ENCODE measurements at places on chromosomes 16 and 17.
A peak's percentile ranks its signal among the peaks of the same experiment; 100 is the strongest.

- DNase-seq, result peak; percentile 19
These were observed 167.2 kb downstream of the PARN start for GRCh38 chr16:14462811-14463210.

GRCh38 chr17:44972953-44973352 lies 4.8 kb upstream of the C1QL1 start:
- no peak for DNase-seq

DNA sequence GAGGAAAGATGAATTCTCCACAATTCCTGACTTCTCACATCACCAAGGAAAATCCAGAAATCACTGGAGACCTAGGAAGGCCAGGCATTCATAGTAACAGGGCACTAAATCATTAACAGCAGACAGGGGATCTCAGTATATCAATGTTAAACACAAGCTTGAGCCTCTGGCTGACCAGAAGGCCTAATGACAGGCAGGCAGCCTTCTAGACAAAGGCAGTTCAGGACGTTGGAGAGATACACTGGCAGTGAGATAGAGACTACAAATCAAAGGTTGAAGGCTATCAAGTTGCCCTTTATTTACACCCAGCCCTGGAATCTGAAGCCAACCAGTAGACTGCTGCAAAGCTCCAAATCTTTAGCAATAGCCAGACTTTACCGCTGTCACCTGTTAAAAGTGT lies 422.8 kb upstream of the CCL2 start:
- peak; percentile 8 for DNase-seq

DNA sequence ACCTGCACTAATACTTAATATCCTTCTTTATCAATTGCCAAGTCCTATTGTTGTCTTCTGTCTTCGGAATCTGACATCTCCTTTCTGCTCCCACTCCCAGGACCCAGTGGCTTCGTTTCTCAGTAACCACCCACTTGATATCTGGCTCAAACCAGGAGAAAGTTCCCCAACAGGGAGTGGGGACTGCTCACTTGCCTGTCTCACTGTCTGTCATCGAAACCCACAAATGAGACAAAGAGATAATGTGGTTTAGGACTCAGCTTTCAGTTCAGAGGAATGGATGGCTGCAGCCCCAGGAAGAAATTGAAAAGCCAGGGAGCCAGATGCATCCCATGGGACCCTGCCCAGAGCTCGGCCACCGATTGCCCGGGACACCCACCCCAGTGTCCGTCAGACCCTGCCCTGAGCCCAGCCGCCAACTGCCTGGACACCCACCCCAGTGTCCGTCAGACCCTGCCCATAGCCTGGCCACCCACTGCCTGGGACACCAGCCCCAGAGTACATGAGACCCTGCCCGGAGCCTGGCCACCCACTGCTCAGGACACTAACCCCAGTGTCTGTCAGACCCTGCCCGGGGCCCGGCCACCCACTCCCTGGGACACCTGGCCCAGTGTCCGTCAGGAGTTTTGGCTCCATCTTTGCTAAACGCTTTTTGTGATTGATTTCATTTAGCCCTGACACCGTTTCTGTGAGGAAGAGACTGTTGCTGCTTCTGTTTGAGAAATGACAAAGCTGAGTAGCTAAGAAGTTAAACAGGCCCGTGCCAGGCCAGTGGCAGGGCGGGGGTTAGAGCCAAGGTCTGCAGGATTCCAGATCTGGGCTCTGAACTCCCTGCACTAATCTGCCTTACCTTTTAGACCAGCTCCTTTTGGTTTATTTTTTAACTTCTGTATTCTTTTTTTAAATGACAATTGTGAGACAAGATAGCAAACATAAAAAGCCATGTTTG lies 251.4 kb downstream of the PHKB start:
- no peak for DNase-seq

GRCh38 chr16:66360624-66361324 lies 5.7 kb upstream of the CDH5 start:
- no peak for DNase-seq

DNA sequence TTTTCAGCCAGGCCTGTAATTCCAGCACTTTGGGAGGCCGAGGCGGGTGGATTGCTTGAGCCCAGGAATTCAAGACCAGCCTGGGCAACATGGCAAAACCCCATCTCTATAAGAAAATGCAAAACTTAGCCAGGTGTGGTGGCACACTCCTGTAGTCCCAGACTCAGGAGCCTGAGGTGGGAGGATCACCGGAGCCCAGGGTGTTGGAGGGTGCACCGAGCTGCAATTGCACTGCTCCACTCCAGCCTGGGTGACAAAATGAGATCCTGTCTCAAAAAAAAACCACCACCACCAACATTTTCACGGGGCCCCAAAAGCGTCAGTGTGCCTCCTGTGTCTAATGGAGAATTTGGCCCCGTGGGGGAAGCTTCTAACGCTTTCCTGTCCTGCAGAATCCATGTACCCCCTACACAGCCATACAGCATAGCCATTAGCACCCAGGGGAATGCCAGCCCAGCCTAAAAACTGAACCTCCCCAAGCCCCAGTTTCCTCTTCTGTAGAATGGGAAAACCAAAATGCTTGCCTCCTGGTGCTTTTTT lies 22.2 kb upstream of the MAP3K14 start:
- no peak for DNase-seq

- peak; percentile 76 for DNase-seq
These were observed 1.1 kb upstream of the GNA13 start for GRCh38 chr17:65057531-65058090.

- DNase-seq, result no peak
These were observed 1.2 kb upstream of the ZFHX3 start for GRCh38 chr16:73049091-73049490.

- no peak for DNase-seq
These were observed 87.2 kb downstream of the MAP2K4 start for GRCh38 chr17:12107905-12108304.

DNA sequence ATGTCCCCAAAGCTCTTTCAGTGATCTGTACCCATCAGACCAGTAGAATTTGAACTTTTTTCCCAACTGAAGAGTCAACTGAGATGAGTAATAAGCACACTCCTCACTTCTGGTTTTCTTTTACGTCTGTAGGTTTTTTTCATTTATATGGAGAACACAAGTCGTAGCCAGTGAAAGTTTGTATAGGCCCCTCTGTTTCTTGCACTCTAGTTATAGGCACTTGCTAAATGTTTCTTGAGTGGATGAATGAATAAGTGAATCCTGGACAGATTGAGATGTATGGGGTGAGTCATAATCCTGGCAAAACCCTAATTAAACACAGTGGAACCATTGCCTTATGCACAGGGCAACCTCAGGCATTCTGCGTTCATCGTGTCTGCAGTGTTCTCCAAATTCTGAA lies 193.7 kb upstream of the TBX2 start:
- no peak for DNase-seq

GRCh38 chr16:53035176-53035942 lies 17.3 kb downstream of the CHD9NB start:
- DNase-seq, result no peak

GRCh38 chr16:85288869-85289660 lies 176.8 kb upstream of the CIBAR2 start:
- DNase-seq, result no peak

GRCh38 chr16:22078656-22079055 lies 13.7 kb upstream of the VWA3A start:
- no peak for DNase-seq

DNA sequence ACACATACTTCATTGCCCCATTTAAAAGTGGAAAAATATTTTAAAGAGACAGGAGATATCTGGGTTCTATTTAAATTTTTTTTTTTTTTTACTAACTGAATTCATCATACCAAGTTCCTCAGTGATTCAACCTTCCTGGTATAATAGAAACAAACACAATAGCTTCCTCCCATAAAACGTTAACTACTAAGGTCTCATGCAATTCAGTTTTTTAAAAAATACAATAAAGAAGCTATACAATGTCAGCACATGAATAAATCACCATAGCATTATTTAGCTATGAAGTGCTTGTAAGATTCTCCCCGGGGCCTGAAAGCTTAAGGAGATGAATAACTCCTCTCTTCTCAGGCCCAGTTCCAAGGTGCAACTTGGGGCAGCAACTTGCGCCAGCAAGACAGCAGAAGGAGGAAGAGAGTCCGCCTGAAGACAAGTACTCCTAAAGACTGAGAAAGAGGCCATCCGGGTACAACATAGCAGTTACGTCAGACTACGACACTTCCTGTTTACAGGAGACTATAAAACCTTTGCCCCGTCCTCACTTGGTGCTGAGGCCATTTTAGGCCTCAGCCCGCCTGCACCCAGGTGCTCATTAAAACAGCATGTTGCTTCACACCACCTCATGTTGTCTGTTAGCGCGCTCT lies 81.5 kb downstream of the MYO1D start:
- DNase-seq, result no peak

GRCh38 chr16:28181515-28181914 lies 30.2 kb downstream of the XPO6 start:
- DNase-seq, result peak; percentile 64

- peak; percentile 75 for DNase-seq
These were observed 18.5 kb upstream of the TOB1 start for GRCh38 chr17:50884439-50885311.

DNA sequence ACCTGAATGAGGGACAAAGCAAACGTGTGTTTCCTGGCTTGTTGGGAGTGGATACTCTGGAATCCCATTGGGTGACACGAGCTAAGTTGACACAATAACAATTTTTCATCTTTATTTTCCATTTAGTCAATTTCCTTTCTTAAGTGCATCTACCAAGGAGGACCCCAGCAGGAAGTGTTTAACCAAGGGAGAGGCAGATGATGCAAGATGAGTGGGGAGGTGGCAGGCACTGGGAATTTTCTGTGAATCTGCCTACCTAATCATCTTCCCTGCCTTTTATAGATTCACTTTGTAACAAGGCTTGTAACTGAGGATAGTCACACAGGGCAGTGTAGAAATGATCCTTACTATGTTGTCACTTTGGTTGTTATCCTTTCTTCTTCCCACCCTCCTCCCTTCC lies 317.7 kb upstream of the HSBP1 start:
- DNase-seq, result no peak

DNA sequence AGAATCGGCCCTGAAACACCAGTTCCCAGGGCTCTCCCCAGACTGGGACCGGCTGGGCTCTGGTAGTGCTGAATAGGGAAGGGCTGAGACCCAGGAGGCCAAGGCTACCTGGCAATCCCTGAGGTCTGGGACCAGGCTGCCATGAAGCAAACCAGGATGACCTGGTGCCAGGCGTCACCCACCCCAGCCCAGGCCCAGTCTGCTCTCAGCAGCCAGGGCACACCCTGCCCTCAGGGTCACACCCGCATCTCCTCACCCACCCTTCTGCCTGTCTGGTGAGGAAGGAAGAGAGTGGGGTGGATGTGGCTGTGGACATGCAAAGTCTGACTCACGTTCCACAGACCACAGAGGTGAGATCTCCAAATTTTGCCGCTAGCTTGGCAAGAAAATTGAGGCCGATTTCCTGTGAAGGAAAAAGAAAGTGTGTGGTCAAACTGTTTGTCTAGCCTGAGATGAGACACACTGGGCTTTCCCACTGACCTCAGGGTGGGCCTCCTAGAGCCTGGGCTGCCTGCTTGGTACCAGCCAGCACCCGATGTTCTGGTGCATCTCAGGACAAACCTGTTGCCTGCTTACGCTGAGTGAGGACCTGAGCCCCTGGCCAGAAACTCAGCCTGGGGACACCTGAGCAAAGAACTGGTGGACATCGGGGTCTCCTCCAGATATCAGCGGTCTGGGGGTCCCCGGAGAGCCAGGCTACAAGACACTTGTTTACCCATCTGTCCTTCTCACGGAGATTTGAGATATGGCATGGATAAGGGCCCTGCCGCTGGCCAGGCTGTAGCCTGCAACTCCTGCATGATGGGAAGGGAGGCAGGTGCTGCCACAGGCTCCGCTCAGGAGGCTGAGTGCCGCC lies 6.3 kb upstream of the RAB37 start:
- no peak for DNase-seq

GRCh38 chr17:42536372-42537155 lies 523 bp downstream of the NAGLU start:
- DNase-seq, result peak; percentile 85

DNA sequence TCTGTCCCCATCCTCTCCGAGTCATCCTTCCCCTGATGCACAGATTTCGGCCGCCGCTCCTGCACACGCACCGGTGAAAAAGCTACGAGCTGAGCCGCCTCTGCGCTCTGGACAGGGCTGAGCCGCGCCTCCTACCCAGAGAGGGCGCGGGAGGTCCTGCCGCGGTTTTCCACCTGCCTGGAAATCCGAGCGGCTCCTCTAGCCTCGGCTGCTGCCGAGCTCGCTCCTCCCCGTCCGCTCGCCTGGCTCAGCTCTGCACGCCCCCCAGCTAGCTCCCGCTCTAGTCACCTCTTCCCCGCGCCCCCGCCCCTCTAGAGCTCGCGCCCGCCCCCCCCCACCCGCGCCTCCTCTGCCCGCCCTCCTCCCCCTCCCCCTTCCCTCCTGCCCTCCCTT lies 198 bp upstream of the SHISA9 start:
- DNase-seq, result peak; percentile 86

DNA sequence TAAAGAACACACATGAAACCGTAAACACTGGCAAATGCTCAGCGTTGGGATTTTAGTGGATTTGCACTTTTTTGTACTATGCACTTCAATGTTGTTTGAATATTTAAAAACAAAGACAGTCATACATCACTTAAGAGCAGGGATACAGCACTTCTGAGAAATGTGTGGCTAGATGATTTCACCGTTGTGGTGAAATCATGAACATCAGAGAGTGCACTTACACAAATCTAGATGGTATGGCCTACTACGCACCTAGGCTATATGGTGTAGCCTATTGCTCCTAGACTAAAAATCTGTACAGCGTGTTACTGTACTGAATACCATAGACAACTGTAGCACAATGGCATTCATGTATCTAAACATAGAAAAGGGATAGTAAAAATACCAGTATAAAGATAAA lies 37.6 kb upstream of the CNEP1R1 start:
- DNase-seq, result no peak

- DNase-seq, result no peak
These were observed 1.6 kb upstream of the LRRC75A start for GRCh38 chr17:16493531-16494046.

DNA sequence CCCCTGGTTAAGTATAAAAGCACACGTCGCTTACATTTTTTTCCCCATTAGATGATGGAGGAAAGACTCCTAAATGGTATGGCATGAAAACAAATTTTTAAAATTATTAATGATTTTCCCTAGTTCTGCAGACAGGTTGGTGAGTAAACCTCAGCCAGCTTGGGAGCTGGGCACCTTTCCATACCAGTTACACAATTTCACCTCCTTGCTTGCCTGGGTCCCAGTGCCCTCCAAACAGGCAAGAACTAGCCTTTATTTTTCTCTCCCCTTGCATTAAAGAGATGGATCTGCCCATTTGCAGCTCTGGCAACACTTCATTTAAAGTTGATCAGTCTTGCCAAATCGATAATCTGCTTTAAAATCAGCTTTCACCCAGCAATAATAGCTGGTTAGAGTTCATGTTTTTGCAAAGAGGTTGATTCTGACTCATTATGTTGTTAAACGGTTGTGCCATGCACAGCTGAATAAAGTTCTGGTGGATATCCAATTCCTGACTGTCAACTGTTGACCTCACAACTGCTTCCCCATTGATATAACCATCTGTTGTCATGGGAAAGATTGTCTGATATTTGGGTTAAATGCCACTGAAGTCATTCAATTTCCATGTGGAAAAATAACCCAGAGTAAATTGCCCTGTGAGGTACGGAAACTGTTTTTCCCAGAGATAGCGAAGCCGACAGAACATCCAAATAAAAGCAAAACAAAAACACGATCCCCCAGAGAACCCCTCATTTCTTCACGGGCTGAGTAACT lies 1.3 kb downstream of the C17orf58 start:
- no peak for DNase-seq

GRCh38 chr16:87800497-87800896 lies 34.7 kb upstream of the KLHDC4 start:
- no peak for DNase-seq

GRCh38 chr16:11235703-11235991 lies 20.4 kb downstream of the SOCS1 start:
- no peak for DNase-seq
